ENCODE measurements at places on chromosomes 4 and X. TPM values are rescaled to one million over a fixed set of nuclear protein-coding genes. Genes with fewer than 3 reads are reported as not detected.

TXK gene
- total RNA-seq, result 2.6 TPM

CFI gene
- total RNA-seq, result 21.1 TPM

ARX gene
- total RNA-seq, result not detected

ENPP6 gene
- total RNA-seq, result 0.19 TPM

KDM6A gene
- 27.3 TPM for total RNA-seq

CXCL1 gene
- 0.74 TPM for total RNA-seq

ESX1 gene
- total RNA-seq, result not detected

AWAT2 gene
- not detected for total RNA-seq

PLAC8 gene
- total RNA-seq, result 4.6 TPM

HOPX gene
- total RNA-seq, result 62.9 TPM

SMAD1 gene
- total RNA-seq, result 17.6 TPM

ARMCX4 gene
- total RNA-seq, result 14.6 TPM

GRCh38 chr4:21451032-21451431 lies 497.5 kb downstream of the KCNIP4 start:
- no peak for DNase-seq

DNA sequence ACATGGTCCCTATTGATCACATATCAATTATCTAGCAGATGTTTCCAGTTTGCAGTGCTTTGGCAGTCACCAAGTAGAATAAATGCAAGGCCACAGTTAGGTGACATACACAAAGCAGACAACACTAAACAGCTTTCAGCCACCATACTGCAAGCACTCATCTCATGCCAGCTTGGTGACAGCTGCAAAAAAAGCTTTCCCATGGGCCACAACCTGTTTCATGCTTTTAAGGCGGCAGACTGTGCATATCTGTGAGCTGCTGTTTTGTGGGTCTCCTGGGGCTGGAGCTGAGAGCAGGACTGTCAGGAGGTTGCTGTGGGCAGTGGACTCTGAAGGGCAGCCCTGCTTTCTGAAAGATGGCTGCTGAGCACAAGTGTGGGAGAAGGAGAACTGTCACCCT lies 82.6 kb downstream of the FHDC1 start:
- no peak for DNase-seq

DNA sequence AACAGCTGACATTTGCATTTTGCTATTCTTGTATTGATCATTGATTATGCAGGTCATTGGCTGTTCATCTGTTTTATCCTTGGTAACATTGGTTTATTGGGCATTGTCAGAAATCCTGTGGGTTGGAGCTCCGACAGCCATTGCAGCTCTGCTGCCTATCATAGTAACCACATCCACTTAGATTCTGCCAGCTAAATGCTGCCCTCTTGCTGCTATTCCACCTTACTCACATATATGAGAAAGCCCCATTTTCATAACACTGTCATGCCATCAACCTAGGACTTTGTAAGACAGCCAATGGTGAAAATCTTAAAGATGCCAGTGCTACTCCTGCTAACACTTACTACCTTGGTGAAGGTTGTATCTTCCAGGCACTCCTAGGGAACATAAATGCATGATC lies 187.3 kb upstream of the CXCL13 start:
- no peak for DNase-seq

DNA sequence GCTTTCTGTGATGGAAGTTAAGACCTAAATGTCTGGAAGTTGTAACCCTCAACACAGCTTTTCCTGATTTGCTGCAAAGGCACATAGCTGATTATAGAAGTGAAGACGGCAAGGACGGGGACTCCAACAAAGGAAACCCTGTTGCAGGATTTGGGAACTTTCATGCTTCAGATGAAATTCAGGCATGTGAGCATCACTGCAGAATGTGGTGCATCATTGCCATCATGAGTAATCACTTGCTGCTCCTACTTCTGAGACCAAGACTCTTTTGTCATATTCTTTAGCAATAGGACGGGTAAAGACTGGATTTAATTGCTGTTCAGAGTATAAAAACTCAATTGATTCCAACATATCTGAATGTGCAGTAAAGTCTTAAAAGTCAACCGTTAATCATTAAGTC lies 35.8 kb downstream of the YIPF6 start:
- no peak for DNase-seq

- no peak for DNase-seq
These were observed 61.1 kb upstream of the RAB33B start for GRCh38 chr4:139392797-139393196.

GRCh38 chrX:15913146-15913545 lies 58.5 kb upstream of the AP1S2 start:
- no peak for DNase-seq

- DNase-seq, result no peak
These were observed 2003.0 kb downstream of the C4orf33 start for GRCh38 chr4:131098976-131099375.

- no peak for DNase-seq
These were observed 1477.8 kb downstream of the C4orf33 start for GRCh38 chr4:130573742-130574141.

- peak; percentile 71 for DNase-seq
These were observed 14.6 kb downstream of the DGKQ start for GRCh38 chr4:958696-959337.

DNA sequence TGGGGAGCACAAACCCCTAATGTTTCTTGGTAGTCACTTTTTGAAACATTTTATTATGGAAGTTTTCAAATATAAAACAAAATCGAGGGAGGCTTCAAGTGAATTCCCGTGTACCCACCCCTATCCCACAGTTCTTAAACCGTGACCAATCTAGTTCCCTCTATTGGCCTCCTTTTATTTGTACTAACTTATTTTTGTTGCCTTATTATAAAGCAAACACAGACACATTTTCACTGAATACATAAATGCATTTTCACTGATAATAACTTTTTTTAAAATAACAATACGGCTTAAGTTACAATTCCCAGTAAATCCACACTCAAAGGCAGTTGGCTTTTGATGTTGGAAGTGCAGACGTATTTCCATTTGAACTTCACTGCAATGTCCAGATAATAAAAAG lies 9.3 kb downstream of the HMX1 start:
- no peak for DNase-seq

DNA sequence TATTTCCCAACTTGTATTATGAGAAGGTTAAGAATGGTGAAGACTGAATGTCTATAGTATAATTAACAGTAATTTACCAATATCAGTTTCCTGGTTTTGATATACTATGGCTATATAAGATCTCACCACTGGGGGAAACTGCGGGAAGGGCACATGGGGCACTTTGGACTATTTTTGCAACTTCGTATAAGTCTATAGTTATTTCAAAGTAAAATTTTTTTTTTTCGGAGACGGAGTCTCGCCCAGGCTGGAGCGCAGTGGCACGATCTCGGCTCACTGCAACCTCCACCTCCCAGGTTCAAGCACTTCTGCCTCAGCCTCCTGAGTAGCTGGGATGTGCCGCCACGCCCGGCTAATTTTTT lies 46.1 kb downstream of the CXorf58 start:
- DNase-seq, result no peak

DNA sequence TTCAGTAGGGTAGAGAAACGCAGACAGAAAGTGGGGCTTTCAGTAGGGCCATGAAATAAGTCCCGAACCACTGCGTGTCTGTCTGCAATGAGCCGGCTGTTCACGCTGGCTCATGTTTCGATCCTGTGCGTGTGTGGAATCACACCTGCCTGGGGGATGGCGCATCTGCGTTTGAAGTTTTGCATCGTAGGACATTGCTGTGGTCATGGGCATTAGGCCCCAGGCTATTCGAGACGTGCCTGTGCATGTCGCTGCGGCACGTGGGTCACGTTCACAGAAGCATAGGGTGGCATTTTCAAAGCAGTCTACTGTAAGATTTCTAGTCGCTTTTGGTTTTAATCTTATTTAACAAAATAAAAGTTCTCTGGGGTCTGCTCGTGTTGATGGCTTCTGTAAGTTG lies 25.5 kb upstream of the HGFAC start:
- peak; percentile 17 for DNase-seq

GRCh38 chr4:67035986-67036385 lies 509.3 kb downstream of the CENPC start:
- DNase-seq, result no peak

DNA sequence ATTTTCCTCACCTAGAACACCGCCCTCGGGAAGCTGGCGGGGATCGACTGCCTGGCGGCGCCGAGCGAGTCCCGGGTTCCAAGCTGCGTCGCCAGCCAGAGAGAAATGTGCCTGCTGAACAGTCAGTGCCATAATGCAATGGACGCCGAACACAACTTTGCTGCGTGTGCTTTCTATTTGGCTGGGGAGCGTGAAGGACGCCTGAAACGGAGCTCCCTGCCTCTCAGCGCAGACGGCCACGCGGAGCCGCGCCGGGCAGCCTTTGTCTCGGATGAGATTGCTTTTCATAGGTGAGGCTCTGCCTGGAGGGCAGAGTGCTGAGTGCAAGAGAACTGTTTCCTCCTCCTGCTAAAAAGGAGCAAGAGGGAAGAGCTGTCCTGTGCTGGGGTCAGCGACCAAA lies 107.7 kb upstream of the BCOR start:
- DNase-seq, result no peak

- peak; percentile 40 for DNase-seq
These were observed 9.9 kb downstream of the NSG1 start for GRCh38 chr4:4396628-4397440.

DNA sequence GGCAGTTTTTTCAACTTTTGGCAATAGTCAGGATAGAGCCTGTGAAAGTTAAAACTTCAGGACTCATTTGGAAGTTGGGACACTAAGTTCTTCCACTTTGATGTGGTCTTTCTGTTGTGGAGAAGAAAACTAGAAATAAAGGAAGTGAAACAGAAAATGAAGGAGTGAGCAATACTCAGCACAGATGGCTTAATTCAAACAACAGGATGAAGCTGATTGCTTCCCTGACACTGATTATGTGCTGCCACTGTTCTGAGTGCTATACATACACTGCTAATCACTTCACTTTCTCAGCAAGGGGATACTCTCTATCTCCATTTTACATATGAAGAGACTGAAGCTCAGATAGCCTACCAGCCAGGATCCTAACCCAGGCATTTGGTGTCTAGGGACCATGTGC lies 235.1 kb upstream of the CPEB2 start:
- no peak for DNase-seq

DNA sequence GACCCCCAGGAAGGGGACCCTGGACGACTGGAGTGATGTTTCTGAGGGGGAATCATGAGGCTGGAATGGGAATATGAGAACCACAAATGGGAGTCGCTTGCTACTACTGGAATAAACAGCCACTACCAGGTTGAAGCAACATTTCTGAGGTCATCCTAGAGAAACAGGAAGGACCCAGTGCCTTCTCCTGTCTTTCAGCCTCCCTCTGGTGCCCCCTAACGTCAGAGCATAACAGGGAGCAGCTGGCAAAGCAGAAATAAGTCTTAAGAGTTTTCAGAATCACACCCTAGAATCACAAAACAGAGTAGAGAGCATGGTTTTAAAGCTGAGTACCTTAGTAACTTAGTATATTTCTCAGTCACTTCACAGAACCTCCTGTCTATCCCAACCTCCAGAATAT lies 347.8 kb upstream of the PITX2 start:
- DNase-seq, result no peak

- DNase-seq, result no peak
These were observed 55.7 kb downstream of the LINC00632 start for GRCh38 chrX:140765043-140765784.

- no peak for DNase-seq
These were observed 76.4 kb upstream of the TAPT1 start for GRCh38 chr4:16302648-16303047.

DNA sequence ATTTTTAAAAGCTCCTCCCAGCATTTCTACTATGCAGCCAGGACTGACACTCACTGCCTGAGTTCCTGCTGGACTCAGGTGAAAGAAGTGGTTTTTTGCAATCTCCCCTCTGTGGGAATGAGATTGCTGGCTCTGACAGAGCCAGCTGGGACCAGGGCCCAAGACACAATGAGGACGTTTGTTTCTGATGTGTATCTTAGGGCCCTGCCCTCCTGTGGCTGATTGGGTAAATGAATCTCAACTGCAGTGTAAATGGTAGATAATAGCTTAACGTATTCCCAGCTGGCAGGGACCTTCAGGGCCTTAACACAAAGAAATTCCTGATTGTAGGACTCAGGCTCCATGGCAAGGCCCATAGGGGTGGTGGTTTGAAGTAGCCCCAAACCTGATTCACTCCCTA lies 85.8 kb upstream of the PRPS1 start:
- DNase-seq, result no peak

- DNase-seq, result no peak
These were observed 7.6 kb downstream of the SLC2A9 start for GRCh38 chr4:10013722-10014121.

- DNase-seq, result no peak
These were observed 10.7 kb downstream of the TRPC5OS start for GRCh38 chrX:111886678-111887077.

- DNase-seq, result no peak
These were observed 1977.9 kb upstream of the ADGRL3 start for GRCh38 chr4:59222221-59222620.

GRCh38 chr4:57504139-57504538 lies 394.0 kb upstream of the IGFBP7 start:
- DNase-seq, result no peak

DNA sequence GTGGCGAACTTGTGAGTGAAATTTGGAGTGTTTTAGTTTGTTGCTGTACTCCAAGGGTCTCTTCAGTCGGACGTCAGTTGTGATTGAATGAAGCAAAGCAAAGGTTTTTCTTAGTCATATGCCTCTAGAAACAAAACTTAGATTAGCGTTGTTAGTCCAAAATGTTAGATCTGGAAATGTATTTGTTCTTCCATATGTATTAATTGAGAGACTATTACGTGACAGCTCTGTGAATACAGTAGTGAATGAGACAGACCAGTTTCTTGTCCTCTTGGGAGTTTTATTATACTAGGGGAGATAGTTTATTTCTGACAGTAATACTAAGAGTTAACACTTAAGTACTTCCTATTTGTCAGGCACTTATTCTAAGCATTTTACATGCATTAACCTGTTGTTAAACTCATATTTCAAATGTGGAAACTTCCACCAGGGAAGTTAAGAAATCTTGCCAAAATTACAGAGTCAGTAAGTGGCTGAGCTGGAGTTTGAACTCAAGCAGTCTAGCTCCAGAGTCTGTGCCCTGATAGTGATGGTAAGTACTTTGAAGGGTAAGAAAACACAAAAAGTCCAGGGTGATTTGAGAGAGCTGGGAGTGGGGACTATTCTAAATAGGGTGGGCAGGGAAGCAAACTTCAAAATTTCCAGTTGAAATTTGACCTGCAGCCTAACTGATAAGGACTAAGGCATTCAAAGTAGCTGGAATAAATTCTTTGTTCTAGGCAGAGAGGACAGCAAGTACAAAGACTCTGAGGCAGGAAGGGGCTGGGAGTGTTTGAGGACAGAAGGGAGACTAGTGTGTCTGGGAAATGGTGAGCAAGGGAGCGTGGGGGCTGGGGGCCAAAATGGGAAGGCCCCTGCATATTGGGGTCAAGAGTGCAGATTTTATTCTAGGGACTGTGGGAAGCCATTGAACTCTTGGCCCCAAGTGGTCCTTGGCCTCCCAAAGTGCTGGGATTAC lies 17.0 kb downstream of the ADD1 start:
- no peak for DNase-seq
